ENCODE measurements at places on chromosomes 2 and 18. TPM values are rescaled to one million over a fixed set of nuclear protein-coding genes. Genes with fewer than 3 reads are reported as not detected.
A peak's percentile ranks its signal among the peaks of the same experiment; 100 is the strongest.

DNA sequence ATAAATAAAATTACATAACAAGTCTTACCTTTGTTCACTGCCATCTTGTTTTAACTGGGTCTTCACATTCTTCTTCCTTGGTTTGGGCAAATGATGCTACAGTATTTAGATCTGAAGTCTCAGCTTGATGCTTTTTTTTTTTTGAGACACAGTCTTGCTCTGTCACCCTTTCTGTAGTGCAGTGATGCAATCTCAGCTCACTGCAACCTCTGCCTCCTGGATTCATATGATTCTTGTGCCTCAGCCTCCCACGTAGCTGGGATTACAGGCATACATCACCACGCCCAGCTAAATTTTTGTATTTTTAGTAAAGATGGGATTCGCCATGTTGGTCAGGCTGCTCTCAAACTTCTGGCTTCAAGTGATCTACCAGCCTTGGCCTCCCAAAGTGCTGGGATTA, 53.2 kb upstream of the MAT2A start:
- DNase-seq: no peak
- no peak overlapping the region for H3K4me3 ChIP-seq
- no peaks in the 10 kb centered on the region for H3K4me1 ChIP-seq
- H3K27me3 ChIP-seq: no peaks in the 10 kb centered on the region
- no peaks in the 10 kb centered on the region for H3K36me3 ChIP-seq

Gene PAIP2B
- 1.1 TPM for total RNA-seq

DNA sequence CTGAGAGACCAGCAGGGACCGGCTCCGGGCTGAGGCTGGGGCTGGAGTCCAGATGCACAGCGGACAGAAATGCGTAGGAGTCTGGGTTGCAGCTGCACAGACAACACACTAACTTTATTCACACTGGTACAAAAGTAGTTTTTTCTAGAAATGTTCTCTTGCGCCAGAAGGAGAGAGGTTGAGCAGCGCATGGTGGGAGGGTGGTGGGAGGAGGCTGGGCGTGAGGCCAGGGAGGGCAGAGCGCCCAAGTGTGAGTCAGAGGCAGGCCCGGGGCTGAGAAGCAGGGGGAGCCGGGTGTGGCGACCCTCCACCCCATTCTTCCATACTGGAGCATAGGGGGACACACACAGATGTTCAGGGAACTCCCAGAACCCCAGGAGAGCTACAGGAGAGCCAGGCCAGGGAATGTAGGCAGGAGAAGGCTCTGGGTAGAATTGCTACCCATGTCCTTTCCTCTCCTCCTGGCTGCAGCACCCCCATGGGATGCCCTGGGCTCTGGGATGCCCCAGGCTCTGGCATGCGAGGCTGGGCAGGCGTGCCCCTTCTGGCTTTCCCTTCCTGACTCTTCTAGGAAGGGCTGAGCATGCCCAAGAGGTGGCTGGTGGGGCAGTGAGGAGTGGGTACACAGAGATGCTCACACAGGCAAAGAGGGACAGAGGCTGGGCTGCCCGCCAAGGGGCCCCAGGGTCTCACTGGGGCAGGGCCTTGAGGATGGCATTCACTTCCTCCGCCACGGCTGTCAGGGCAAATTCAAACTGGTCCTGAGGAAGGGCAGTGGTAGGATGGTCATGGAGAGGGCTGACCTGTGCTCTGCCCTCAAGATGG, 10.6 kb downstream of the DNAJB2 start:
- H3K4me3 ChIP-seq: no peak overlapping the region
- peaks cover 2% of the 10 kb centered on the region for H3K36me3 ChIP-seq
- H3K27me3 ChIP-seq: no peaks in the 10 kb centered on the region
- peaks cover 7% of the 10 kb centered on the region for H3K4me1 ChIP-seq
- peak; percentile 56 for DNase-seq
- H3K27ac ChIP-seq: no peak overlapping the region

DNA sequence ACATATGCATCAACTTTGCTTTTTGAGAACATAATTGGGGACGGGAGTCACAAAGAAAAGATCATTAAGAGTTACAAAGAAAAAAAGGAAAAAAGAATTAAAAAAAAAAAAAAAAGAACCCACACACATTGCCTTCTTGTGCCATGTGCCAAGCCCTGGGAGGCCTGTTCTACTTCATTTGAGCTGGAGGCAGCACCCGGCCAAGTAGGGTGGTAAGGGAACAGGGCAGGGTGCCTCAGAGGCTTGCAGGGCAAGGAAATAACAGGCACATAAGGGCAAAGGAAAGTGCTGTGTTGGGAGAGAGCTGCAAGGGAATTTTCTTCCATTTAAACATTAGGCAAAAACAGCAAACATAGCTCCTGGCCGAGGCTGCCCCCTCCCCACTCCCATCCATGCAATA, 418.0 kb downstream of the TMEM182 start:
- no peak for DNase-seq
- H3K4me1 ChIP-seq: no peaks in the 10 kb centered on the region
- H3K4me3 ChIP-seq: no peak overlapping the region
- no peak overlapping the region for H3K27ac ChIP-seq

DNA sequence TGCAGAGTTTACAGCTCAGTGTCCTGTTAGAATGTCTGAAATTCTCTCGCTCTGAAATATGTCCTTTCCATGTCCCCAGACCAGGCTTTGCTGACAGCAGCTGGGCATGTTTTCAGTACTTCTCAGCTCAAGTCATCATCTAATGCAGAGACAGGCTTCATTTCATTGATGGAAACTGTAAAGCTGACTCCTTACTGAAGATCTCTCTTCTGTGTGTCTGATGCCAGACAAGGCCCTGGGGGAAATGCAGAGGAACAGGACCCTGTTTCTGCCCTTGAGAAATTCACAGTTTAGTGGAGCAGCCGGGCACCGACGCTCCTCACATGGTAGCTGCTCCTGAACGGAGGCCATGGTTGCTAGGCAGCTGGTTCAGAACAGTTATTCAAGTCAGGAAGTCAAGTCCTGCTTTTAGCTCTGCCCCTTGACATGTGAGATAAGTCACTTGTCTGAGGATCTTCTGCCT, 24.6 kb upstream of the FZD7 start:
- H3K4me1 ChIP-seq: peaks cover under 1% of the 10 kb centered on the region
- no peak for DNase-seq
- no peaks in the 10 kb centered on the region for H3K36me3 ChIP-seq
- no peaks in the 10 kb centered on the region for H3K27me3 ChIP-seq

GRCh38 chr18:623761-624620, 27.2 kb downstream of the CLUL1 start:
- peaks cover 14% of the 10 kb centered on the region for H3K4me1 ChIP-seq
- no peak overlapping the region for H3K27ac ChIP-seq
- H3K36me3 ChIP-seq: no peaks in the 10 kb centered on the region
- DNase-seq: peak; percentile 72

DNA sequence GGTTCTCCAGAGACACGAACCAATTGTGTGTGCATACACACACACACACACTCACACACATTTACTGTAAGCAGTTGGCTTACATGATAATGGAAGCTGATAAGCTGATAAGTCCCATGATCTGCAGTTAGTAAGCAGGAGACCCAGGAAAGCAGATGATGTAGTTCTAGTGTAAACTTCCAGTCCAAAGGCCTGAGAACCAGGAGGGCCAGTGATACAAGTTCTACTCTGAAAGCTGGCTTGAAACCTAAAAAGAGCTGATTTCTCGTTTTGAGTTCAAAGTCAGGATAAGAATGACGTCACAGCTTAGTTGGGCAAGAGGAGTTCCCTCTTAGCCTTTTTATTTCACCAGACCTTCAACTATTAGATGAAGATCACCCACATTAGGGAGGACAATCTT, 558.8 kb upstream of the PIK3C3 start:
- no peaks in the 10 kb centered on the region for H3K36me3 ChIP-seq
- no peak overlapping the region for H3K4me3 ChIP-seq
- no peaks in the 10 kb centered on the region for H3K4me1 ChIP-seq
- H3K27me3 ChIP-seq: peaks cover 6% of the 10 kb centered on the region
- no peak for DNase-seq

DNA sequence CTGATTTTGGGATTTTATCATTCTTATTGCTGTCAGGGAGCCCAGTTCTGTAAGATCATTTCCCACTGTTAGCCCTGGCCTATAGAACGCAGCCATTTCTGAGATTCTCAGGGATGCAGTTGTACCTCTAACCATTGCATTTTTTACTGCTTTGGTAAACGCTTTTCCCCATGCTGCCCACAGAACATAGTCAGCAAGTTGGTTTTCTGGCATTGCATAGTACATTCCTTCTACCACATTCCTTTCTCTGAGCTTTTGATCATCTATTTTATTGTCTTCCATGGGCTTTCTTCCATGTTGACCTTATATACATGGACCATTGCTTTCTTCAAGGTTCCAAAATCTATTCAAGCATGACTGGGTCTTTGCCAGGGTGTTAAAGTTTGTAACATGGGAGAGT, 86.8 kb upstream of the ST6GAL2 start:
- H3K4me3 ChIP-seq: no peak overlapping the region
- H3K27me3 ChIP-seq: no peaks in the 10 kb centered on the region
- no peaks in the 10 kb centered on the region for H3K36me3 ChIP-seq
- no peaks in the 10 kb centered on the region for H3K4me1 ChIP-seq
- H3K27ac ChIP-seq: no peak overlapping the region
- no peak for DNase-seq

Gene IGFBP5
- 5.4 TPM for total RNA-seq

Gene CAVIN2
- total RNA-seq: 0.09 TPM

GRCh38 chr2:138245310-138245709, 256.3 kb upstream of the SPOPL start:
- H3K4me3 ChIP-seq: no peak overlapping the region
- DNase-seq: no peak
- no peaks in the 10 kb centered on the region for H3K4me1 ChIP-seq
- H3K36me3 ChIP-seq: no peaks in the 10 kb centered on the region
- H3K27ac ChIP-seq: no peak overlapping the region
